ENCODE measurements at places on chromosomes 6 and 20.

DNA sequence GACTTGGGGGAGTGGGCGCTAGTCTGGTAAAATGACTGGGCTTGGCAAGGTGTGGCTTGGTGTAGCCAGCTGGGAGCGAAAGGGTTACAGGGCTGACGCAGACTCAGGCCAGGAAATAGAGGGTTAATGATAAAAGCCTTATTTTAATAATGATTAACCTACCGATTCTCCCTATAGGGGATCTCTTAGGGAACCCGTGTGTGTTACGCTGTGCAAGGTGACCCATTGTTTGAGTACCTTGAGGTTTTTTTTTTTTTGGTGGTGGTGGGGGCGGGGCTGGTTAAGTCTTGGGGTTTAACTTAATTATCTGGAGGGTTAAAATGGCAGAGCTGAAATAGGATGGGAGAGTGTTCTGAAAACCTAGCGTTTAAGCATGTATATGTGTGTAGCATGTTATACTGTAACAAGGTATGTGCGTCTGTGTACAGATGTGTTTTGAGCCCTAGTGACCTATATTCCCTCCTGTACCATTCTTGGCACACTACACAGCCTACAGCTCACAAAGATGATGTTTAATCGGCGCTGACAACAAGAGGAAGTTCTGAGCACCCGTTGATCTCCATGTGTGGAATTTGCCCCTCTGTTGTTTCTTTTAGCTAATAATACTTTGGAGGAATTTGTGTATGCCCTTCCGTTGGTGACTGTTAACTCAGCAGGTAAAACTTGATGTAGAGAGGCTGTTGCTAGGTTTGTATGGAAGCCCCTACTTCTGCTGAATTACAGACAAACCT is 1.3 kb downstream of the CARMIL1 start:
- DNase-seq, result no peak

- DNase-seq, result no peak
Observed at GRCh38 chr6:159037756-159038290, 7.0 kb downstream of the TAGAP start.

DNA sequence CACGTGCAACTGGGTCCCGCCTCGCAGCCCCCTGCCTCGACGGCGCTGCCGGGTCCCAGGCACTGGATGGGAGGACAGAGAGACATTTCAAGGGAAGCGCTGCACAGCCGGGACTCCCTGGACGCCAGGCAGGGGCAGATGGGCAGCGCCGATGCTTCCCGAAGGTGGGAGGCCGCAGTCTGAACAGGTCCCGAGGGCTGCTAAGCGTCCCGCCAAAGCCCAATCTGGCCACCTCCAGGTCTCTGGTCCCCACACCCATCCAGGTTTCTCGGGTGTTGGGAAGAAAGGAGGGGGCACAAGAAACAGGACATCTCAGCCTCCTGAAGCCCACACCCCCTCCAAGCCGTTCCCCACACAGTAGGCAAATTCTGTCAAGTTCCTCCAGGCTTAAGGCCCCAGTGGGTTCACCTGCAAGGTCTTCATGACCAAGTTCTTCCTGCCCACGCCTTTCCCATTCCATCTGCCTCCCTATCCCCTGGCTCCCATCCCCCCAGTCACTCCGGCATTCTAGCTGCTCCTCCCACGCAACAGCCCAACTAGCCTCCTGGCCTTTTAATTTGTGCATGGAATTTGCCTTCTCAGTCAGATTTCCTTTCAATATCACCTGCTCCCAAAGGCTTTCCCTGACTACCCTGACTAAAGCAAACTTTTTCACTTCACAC is 5.4 kb upstream of the CPXM1 start:
- DNase-seq, result no peak

- DNase-seq, result no peak
Observed at GRCh38 chr6:165695722-165696515, 32.9 kb upstream of the PDE10A start.

- DNase-seq, result no peak
Observed at GRCh38 chr6:33277663-33278391, 904 bp downstream of the B3GALT4 start.
